ENCODE measurements at places on chromosomes 3 and 15.

- peak; percentile 21 for DNase-seq
These were observed 11.7 kb downstream of the ARHGEF26 start for GRCh38 chr3:154132777-154133375.

- no peak for DNase-seq
These were observed 133.3 kb upstream of the SLC24A5 start for GRCh38 chr15:47987461-47987860.

- DNase-seq: no peak
These were observed 105.0 kb downstream of the FHIT start for GRCh38 chr3:61146010-61146890.

GRCh38 chr15:62975515-62975914 is 67.0 kb upstream of the TPM1 start:
- DNase-seq: no peak

GRCh38 chr3:55156851-55157650 is 229.2 kb upstream of the LRTM1 start:
- DNase-seq: no peak

DNA sequence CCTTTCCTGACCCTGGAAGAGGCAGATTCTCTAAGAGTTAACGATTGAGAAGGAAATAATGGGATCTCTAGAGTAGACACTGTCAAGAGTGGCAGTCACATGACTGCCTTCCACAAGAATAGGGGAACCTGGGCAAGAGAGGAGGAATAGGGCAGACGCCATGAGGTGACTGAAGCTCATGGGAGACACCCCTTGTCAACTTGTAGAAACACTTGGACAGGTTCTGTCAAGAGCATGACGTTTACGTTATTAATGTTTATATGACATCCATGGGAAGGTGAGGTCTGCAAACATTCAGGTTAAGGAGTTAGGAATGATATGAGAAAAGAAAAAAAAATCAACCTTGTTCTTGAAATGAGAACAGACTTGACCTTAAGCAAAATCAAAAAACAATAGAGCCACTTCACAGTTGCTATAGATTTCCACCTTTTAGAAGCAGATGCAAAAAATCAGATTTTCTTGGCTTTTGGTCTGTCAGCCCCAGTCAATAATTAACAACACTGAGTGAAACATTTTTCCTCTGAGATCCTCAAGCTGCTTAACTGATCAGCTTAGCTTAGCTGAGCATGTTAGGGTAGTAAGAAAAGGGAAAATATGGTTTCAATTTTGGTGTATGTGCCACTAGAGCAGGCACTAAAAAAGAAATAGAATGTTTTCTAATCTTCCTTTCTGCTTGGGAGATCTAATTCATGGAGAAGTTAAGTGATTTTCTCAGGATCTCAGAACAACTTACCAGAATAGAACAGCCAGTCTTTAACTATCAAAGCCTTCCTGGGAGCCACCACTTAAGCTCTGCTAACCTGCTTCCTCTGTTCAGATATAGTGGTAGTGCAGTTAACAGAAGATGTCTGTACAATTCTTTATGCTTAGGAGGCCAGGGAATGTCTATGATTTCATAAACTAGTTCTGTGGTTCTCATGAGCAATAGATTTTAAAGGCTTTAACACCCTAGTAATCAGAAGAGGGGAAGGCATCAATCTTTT is 116.9 kb downstream of the B3GALNT1 start:
- DNase-seq: no peak

- no peak for DNase-seq
These were observed 8.2 kb upstream of the NEDD4 start for GRCh38 chr15:56001471-56002078.

DNA sequence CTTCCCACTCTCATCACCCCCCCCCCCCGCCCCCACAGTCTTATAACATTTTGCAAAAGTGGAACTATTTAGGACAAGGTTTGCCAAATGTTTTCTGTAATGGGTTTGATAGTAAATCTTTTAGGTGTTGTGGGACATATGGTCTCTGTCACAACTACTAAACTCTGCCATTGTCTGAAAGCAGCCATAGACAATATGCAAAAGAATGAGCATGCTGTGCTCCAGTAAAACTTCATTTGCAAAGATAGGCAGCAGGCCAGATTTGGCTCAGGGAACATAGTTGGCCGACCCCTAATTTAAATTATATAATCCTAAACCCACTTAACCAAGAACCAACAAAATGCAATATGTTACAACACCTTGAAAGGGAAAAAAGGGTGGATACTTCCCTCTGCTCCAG is 46.4 kb downstream of the TIPARP start:
- DNase-seq: no peak

GRCh38 chr3:64687781-64688604 is at the start of gene ADAMTS9:
TSS of gene ADAMTS9 (minus strand) at chr3:64688000. CDS start at chr3:64687657, 343 bp downstream.
- no peak for DNase-seq

Data from NCI-H526 (cell line).